Pancreas (tissue), 10 donors: ENCODE measurements at places on chromosomes 4 and X. TPM values are rescaled to one million over a fixed set of nuclear protein-coding genes. Genes with fewer than 3 reads are reported as not detected.

MGARP gene
- not detected for total RNA-seq

DNA sequence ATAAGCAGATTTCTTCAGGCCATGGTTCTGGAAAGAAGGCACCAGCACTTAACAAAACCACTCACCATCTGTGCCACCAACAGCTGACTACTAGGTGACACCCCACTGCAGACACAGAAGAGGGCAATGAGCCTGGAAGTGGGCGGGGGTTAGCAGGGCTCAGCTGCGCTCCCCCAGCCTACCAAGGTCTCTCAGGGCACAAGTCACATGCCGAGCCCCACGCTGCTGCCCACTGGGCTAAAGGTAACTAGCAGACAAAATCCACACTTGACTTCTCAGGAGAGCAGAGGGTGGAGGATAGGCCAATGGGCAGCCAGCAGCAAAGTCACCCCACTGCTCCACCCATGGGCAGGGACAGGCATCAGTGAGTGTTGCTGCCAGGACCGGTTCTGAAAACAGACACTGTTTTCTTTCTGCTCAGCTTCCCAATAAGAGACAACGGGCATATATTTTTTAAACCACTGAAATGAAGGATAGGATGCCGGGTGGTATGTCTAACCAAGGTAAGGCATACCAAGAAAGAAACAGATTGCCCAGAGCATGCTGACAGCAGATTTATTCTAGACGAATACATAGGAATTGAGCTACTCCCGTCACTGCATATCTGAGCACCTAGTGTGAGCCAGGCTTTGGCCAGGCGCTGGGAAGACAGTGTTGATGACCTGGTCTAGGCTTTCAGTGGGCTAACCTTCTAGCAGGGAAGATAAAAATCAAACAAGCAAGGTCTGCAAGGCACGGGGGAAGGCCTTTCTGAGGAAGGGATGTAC, 20.1 kb downstream of the ACSL1 start:
- H3K27ac ChIP-seq: peak overlapping the region; percentile 12
- no peak overlapping the region for H3K4me3 ChIP-seq
- peak; percentile 89 for DNase-seq
- H3K27me3 ChIP-seq: no peaks in the 10 kb centered on the region
- H3K4me1 ChIP-seq: peaks cover 23% of the 10 kb centered on the region

DNA sequence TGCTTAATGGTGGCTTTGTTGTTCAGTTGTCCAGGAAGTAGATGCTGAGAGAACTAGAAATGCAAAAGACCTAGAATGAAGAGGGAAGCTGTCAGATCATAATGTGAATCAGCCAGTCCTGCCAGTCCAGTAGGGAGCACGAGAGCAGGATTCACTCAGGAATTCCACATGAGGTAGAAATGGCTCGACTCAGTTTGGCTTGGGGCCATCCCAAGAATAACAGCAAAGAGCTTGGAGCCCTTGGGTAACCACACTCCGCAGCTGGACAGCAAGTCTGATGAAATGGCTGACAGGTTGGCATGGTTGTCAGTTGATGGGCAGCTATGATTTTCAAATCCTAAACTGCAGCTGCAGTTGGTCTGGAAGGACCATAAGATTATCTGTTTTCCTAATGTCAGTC, 44.5 kb upstream of the WDR1 start:
- H3K36me3 ChIP-seq: no peaks in the 10 kb centered on the region
- no peak overlapping the region for H3K27ac ChIP-seq
- DNase-seq: no peak
- H3K27me3 ChIP-seq: no peaks in the 10 kb centered on the region
- no peak overlapping the region for H3K4me3 ChIP-seq
- H3K4me1 ChIP-seq: peaks cover 8% of the 10 kb centered on the region

GRCh38 chrX:55004231-55004630, 4.1 kb downstream of the APEX2 start:
- no peaks in the 10 kb centered on the region for H3K4me1 ChIP-seq
- no peak overlapping the region for H3K27ac ChIP-seq
- H3K36me3 ChIP-seq: no peaks in the 10 kb centered on the region
- no peaks in the 10 kb centered on the region for H3K27me3 ChIP-seq
- no peak for DNase-seq
- no peak overlapping the region for H3K4me3 ChIP-seq

RAB41 gene
- total RNA-seq: not detected

DNA sequence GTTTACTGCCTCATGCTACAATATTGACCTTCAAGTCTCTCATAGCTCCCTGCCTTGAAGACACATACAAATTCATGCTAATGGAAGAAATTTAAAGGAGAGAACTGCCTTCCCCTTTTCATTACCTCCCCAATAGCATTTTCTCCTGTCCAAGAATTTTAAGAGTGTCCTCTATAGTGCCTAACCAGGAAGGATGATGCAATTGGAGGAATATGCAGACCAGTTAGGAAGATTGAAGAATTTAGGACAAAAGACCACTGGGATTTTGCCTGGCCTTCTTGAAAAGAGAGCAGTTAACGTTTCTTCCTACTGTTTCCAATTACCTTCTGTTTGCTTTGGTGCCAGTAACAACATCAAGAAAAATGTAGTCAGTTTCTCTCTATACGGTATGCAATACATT, 443.9 kb downstream of the INPP4B start:
- H3K27ac ChIP-seq: no peak overlapping the region
- no peak for DNase-seq
- no peak overlapping the region for H3K4me3 ChIP-seq
- no peaks in the 10 kb centered on the region for H3K4me1 ChIP-seq

- no peaks in the 10 kb centered on the region for H3K36me3 ChIP-seq
- H3K27ac ChIP-seq: no peak overlapping the region
- no peaks in the 10 kb centered on the region for H3K4me1 ChIP-seq
These were observed 178.5 kb downstream of the PACRGL start for GRCh38 chr4:20878806-20879205.

DNA sequence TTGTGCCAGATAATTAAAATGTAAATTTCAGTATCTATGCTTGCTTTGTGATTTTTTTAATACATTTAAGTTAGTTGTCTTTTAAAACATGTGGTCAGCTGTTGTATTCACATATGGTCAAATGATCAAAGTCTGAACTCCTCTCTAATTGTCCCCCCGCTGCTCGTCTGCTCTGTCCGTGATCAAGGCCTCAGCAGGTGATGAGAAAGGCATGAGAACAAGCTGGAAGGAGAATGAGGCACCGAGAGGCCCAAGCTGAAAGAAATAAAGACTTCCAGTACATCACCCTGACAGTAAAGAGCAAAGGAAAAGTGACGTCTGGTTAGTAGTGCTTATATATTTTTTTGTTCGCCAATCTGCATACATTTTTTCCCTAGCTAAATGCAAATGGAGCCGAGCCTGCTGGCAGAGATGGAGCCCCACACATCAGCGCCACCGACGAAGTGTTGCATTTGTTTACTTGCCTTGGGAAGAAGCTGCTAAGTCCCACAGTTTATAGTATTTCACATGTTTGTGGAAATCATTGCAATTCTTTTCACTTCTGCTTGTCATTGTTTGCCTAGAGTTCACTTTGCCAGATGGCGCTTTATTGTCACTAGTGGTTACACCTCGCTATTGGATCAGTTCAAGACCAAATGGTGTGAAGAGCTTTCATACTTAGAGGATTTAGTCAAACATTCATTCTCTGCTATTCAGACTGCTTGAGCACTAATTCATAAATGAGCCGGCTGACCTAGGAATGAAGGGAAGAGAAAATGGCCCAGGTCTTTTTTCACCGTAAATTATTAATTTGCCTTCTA, 181.5 kb downstream of the ZIC3 start:
- H3K27me3 ChIP-seq: peaks cover 18% of the 10 kb centered on the region
- DNase-seq: no peak
- H3K4me1 ChIP-seq: no peaks in the 10 kb centered on the region
- H3K27ac ChIP-seq: no peak overlapping the region
- H3K4me3 ChIP-seq: no peak overlapping the region

SHROOM4 gene
- total RNA-seq: 0.83 TPM

GRCh38 chr4:94508806-94509205, 57.1 kb downstream of the PDLIM5 start:
- H3K27me3 ChIP-seq: no peaks in the 10 kb centered on the region
- H3K27ac ChIP-seq: no peak overlapping the region
- H3K4me1 ChIP-seq: peaks cover 11% of the 10 kb centered on the region
- H3K36me3 ChIP-seq: no peaks in the 10 kb centered on the region

DNA sequence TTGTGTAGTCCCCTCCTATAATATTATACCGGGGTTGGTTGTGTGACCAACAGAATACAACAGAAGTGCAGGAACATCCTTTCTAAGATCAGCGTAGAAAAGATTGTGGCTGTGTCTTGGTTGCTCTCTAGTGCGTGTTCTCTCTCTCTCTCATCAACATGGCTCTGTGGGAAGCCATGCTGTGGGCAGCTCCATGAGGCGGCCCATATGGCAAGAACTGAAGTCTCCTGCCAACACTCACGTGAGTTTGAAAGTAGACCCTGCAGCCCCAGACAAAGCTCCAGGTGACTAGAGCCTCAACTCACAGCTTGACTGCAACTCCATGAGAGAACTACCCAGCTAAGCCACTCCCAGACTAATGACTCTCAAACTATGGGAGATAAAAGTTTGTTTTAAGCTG, 118.7 kb downstream of the TSPAN5 start:
- no peak overlapping the region for H3K4me3 ChIP-seq
- no peak for DNase-seq
- H3K27ac ChIP-seq: no peak overlapping the region
- no peaks in the 10 kb centered on the region for H3K36me3 ChIP-seq

MMRN1 gene
- total RNA-seq: 0.56 TPM

GRCh38 chrX:53263597-53264094, 17.7 kb downstream of the IQSEC2 start:
- H3K36me3 ChIP-seq: no peaks in the 10 kb centered on the region
- H3K4me1 ChIP-seq: no peaks in the 10 kb centered on the region
- H3K27me3 ChIP-seq: no peaks in the 10 kb centered on the region
- H3K4me3 ChIP-seq: no peak overlapping the region

GRCh38 chrX:155048977-155049619, 21.8 kb downstream of the CMC4 start:
- H3K27me3 ChIP-seq: no peaks in the 10 kb centered on the region
- peaks cover 5% of the 10 kb centered on the region for H3K4me1 ChIP-seq
- H3K4me3 ChIP-seq: no peak overlapping the region
- no peak overlapping the region for H3K27ac ChIP-seq
- DNase-seq: peak; percentile 61

- H3K4me1 ChIP-seq: peaks cover 5% of the 10 kb centered on the region
- no peak overlapping the region for H3K4me3 ChIP-seq
- H3K36me3 ChIP-seq: no peaks in the 10 kb centered on the region
- no peak overlapping the region for H3K27ac ChIP-seq
These were observed 28.1 kb downstream of the KLHL8 start for GRCh38 chr4:87192145-87192919.

- H3K36me3 ChIP-seq: no peaks in the 10 kb centered on the region
- no peak for DNase-seq
- peaks cover 10% of the 10 kb centered on the region for H3K27me3 ChIP-seq
These were observed 180.4 kb downstream of the OR13H1 start for GRCh38 chrX:131724292-131724691.
